Activated CD4-positive, alpha-beta T cell treated with anti-CD3 and anti-CD28 coated beads, Interleukin-2, amount 50 U/mL, for 16 hours (primary cell): ENCODE measurements at places on chromosomes 6 and 20.

DNA sequence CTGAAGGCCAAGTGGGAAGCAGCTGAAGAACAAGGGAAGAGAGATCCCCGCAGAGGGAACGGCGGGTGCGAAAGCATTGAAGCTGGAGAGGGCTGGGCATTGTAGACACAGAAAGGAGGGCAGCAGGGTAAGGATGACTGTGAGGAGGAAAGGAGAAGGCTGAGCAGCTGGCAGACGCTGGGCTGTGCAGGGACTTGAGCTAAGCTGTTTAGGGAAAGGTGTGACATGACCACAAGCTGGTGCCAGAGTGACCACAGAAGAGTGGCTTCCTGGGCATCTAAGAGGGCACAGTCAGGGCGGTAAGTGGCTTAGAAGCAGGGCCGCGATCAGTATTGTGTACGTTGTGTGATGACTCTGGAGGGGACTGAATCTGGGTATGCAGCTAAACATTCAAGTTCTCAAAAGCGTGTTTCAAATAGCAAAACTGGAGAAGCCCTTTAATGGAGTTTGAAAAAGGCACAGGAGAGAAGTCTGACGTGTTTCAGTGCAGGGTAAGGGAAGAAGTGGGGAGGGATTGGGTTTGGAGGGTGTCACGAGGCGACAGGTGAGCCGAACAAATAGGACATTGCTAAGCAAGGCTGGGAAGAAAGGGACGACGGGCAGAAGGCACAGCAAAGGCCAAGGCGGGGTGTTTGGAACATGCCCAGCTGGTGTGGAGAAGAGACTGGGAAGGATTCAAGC is 46.1 kb upstream of the ARFGEF2 start:
- no peak for DNase-seq

GRCh38 chr6:68279793-68280557 is 355.1 kb upstream of the ADGRB3 start:
- no peak for DNase-seq

DNA sequence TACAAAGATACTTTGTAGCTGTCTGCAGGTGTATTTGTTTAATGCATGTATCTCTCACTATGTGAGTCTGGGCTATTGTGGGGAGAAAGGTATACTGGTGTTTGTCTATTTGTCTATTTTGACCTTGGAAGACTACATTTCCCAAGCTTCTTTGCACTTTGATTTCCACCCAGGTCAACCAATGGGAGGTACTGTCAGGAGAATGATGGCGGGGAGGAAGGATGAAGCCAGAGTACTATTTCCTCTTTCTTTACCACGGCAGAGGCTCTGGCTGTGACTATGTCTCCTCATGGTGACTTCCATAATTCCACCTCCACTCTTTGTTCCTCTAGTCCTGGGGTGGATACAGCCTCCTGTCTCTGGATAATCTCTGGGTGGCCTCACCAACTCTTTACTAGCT is 23.1 kb downstream of the LBP start:
- DNase-seq, result no peak

- DNase-seq, result no peak
Observed at GRCh38 chr6:114162691-114163347, 180.0 kb downstream of the HS3ST5 start.

GRCh38 chr20:47357296-47358038 is 968 bp upstream of the ZMYND8 start:
- peak; percentile 81 for DNase-seq

DNA sequence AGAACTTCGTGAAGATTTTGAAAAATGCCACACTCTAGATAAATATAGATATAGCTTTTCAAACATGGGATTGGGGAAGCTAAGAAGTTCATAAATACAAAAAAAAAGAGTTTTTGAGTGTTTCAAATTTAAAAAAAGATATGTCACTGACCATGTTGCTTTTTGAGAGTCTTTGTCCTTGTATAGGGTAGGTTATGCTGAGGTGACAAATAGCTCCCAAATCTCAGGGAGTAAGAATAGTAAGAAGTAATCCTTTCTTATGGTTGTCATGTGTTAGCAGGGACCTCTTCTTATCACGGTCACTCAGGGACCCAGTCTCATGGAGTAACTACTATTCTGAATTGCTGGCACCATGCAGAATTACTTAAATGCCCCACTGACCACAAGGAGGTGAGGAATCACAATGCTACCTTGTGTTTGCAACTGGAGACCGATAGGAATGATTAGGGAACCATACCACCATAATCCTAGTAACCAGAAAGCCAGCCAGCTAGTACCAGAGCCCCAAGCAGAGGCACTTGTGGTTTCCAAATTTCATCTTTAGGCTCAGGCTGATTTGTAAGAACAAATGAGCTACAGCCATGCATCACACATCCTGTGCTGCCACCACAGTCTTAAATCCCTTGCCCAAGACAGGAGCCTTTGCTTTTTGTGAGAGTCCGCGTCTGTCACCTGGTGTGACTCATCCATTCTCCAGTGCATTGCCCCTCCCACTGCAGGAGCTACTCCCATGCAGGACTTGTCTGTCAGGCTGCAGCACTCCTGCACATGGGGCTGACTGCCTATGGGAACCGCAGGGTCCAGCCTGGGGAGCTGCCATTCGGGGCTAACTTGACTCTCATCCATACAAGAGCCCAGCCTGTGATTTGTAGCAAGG is 42.4 kb upstream of the ADGRF4 start:
- DNase-seq, result peak; percentile 66

DNA sequence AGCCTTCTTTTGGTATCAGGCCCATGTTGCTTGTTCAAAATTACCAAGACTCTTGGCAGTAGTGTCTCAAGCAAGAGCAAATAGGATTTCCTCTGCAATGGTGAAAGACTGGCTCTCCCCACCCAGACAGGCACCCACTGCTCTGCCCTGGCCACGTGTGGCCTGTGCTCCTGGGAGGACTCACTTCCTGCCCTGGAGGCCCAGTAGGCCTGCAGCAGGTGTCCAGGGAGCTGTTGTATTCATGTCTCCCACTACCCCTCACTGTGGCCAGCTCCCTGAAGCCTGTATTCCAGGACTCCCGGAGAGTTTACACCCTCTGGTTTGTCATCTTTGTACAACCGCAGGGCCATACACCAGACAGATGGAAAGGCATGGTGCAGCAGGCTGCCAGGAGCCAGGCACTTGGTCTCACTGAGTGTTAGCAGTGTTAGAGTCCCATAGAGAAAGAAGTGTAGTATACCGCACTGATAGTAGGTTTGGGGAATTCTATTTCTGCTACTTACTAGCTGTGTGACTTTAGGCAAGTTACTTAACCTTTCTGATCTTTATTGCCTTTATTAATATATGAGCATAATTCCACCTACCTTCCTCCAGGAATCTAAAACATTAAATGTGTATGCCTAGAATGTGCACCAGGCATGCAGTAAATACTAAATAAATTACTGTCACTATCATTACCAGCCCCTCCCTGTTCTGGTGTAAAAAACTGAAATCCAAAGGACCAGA is 159.7 kb downstream of the TMEM242 start:
- no peak for DNase-seq

GRCh38 chr6:24534329-24534728 is 39.6 kb downstream of the ALDH5A1 start:
- DNase-seq, result no peak

- no peak for DNase-seq
Observed at GRCh38 chr20:48364688-48365421, 462.9 kb downstream of the PREX1 start.

- peak; percentile 17 for DNase-seq
Observed at GRCh38 chr6:144758602-144759001, 473.5 kb downstream of the UTRN start.

GRCh38 chr20:55232647-55233046 is 757.3 kb downstream of the DOK5 start:
- no peak for DNase-seq

DNA sequence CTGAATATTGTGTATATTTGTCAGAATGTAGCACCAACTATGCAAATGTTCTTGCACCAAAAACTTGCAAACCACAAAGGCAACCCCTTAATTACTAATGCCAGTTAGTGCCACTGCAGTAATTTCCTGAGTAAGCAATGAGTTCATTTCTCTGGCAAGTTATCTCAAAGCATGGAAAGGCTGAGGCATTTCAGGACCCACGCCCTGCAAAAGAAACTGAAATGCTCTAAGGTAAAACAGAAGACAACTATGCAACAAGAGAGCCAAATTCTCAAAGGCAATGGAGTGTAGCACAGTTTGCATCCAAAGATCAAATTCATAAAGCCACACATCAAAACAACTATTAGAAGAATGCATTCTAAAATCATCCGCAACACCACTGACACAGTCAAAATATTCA is 994.4 kb downstream of the EYS start:
- no peak for DNase-seq

DNA sequence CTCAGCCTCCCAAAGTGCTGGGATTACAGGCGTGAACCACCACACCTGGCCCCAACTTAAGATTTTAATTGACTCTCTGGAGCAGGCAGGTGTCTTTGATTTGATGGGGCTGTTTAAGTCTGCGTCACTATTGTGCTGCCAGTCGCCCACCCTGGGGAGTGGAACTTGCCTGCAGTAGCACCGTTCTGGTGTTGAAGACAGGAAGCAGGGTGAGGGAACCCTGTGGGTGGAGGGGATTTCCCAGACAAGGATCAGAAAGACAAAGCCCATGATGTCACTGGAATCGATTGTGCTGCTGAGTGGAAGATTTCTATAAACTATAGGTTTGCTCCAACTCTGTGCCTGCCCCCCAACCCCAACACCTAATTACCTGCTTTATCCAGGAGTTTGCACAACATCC is 11.0 kb downstream of the ALDH8A1 start:
- DNase-seq, result peak; percentile 27

GRCh38 chr20:17142666-17143065 is 84.2 kb upstream of the PCSK2 start:
- no peak for DNase-seq

DNA sequence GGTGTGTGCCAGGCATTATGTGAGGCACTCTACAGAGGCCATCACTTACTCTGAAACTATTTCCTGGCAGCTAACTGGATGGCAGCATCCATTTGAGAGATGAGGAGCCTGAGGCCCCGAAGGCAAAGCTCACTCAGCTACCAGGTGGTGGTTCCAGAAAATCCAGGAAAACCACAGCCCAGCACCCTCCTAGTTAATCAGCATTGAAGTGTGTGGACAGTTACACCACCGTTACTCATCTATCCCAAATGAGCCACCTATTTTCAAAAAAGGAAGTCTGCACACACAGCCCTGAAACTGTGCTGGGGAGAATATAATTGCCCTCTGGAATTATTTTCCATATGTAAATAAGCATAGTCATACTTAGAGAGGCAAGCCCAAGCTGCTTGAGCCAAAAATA is 67.4 kb downstream of the CNBD2 start:
- no peak for DNase-seq

DNA sequence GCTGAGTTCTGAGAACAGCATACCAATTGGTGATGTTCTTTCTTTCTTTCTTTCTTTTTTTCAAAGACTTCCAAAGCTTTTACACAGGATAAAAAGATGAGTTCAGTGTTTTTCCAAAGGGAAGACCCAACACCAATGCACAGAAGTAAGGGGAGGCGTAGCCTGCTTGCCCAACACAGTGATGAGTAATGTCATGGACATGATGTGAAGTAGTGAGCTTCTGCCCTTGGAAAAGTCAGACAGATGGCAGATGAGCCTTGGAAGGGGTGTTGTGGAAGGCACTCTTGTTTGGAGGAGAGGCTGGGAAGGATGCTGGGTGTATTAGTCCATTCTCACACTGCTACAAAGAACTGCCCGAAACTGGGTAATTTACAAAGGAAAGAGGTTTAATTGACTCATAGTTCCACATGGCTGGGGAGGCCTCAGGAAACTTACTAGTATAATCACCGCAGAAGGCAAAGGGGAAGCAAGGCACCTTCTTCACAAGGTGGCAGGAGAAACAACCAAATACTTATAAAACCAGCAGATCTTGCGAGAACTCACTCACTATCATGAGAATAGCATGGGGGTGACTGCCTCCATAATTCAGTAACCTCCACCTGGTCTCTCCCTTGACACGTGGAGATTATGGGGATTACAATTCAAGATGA is 12.6 kb downstream of the LRP11 start:
- DNase-seq, result no peak

GRCh38 chr20:25054995-25055629 is 2.8 kb downstream of the ACSS1 start:
- DNase-seq, result no peak

DNA sequence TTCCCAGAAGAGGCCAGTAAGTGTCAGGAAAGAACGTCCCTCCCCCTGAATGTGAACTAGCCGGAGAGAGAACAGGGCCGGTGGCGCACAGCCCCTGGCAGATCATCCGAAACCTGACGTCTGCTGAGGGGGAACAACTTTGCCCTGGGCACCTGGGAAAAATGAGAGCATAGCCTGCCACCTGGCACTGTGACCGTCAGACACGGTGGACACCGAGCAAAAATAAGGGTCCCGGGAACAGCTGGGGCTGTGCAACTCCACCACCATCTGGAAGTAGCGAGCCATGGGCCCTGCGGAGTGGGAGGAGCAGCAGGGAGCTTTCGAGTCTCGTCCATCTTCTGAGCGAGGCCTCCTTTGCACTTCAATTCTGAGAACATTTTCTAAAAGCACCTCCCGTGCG is 110.8 kb downstream of the EDN3 start:
- DNase-seq, result no peak

GRCh38 chr6:29751480-29751879 is 28.2 kb downstream of the HLA-F start:
- DNase-seq, result no peak

GRCh38 chr20:59571551-59572314 is 32.6 kb upstream of the PHACTR3 start:
- peak; percentile 56 for DNase-seq

GRCh38 chr6:122400121-122400450 is 634 bp downstream of the HSF2 start:
- DNase-seq, result peak; percentile 2

DNA sequence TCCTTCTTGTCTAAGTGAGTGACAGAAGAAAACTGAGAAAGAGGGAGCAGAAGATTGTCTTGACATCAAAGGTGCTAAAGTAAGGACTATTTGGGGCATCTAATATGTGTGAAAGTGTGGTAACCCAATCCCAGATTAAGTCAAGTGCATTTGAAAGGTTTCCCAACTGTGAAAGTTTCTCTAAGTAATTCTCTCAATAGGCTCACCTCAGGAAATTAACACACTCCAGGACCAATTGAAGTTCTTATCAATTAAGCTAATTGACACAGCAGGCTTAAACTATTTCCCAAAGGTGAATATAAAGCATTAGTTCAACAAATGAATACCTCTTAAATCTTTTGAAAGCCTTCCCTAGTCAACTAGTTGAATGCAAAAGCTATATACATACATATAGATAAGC is 212.8 kb upstream of the FUT9 start:
- DNase-seq, result no peak

- no peak for DNase-seq
Observed at GRCh38 chr6:152316024-152316423, 321.1 kb downstream of the SYNE1 start.

GRCh38 chr20:22691369-22692118 is 107.2 kb upstream of the FOXA2 start:
- peak; percentile 69 for DNase-seq

DNA sequence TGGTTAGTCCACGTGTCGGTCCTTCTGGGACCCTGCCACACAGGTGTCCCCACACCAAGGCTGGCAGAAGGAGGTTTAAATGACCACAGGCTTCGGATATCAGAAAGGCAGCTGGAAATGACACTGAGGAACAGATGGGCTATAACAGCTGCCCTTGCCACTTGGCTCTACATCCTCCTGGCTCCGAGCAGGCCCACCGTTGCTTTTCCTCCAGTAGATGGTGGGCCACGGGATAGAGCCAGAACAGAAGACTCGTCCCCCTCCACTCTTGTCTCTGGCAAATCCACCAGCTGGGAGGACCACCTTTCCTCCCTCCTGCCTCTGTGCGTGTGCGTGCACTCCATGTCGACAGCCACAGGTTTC is 17.6 kb downstream of the WRNIP1 start:
- DNase-seq, result no peak

- DNase-seq, result peak; percentile 63
Observed at GRCh38 chr20:3000852-3001523, 42.4 kb upstream of the GNRH2 start.
